ENCODE measurements at places on chromosomes 5 and 9.

DNA sequence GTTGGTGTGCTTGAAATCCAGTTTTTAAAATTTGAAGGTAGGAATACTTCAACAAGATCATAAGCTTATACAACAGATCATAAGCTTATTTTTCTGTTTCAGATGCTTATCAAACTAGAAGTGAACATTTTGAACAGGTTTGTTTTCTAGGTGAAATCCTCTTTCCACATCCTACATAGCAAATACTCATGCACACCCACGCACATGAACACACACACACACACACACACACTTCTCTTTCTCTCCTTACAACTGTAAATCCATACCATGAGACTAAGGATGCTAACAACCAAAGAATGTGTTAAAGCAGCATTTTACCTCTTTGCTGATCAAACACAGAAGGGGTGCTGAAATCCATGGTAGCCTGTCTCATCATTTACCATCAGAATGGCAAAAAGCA is 592 bp downstream of the ANKRD55 start:
- no peak for DNase-seq

DNA sequence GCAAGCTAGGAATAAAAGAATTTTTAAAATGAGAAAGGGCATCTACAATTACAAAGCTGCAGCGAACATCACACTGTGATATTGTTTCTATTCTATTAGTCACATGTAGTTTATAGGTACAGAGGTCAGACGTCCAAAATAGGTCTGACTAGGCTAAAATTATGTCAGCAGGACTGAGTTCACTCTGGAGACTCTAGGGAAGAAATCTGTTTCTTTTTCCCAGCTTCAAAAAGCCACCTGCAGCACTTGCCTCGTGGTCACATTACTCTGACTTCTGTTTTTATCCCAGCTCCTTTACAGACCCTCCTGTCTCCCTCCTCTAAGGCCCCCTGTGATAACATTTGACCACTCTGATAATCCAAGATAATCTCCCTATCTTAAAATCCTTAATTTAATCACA is 5.1 kb upstream of the CKS2 start:
- no peak for DNase-seq

DNA sequence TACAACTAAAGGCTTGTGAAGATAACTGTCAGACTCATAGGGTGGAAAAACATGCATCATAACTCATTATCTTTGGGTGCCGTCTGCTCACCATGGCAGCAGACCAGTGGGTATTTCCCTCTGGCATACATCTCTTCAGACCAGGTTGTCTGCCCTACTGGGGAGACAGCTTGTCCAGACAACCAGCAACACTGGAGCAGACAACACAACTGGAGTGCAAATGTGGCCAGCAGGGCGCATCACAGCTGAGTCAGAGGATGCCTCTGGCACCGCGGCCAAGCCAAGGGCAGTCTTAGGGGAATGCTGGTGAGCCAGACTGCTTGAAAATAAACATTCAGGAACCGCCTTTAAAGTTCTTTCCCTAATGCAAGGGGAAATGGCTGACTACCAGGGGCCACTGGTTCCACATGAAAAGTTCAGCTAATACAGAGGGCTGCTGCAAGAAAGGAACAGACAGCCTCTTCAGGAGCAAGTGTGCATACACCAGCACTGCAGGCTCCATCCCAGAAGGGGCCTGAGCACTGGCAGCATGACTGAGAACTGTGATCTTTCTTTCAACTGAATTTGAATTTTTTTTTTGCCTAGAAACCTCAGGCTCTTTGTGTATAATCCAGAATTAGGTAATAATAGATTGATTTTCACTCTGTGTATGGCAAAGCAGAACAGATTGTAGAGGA is 77.3 kb downstream of the MAMDC2 start:
- peak; percentile 89 for DNase-seq

DNA sequence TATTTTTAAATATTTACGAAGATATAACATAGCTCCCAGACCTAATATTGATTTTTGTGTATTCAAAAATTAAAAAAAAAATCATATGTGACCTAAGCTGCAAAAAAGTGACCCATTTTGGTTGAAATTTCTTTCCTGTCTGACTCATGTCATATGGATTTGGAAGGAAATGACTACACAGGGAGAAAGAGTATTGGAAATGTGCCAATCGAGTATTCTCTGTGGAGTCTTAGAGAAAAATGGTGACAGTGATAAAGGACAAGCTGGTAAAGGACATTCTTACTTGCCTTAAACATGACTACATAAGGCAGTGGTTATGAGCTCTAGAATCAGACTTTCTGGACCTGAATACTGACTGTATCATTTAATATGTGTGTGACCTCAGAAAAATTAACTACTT is 262.9 kb upstream of the PTPRD start:
- peak; percentile 89 for DNase-seq

DNA sequence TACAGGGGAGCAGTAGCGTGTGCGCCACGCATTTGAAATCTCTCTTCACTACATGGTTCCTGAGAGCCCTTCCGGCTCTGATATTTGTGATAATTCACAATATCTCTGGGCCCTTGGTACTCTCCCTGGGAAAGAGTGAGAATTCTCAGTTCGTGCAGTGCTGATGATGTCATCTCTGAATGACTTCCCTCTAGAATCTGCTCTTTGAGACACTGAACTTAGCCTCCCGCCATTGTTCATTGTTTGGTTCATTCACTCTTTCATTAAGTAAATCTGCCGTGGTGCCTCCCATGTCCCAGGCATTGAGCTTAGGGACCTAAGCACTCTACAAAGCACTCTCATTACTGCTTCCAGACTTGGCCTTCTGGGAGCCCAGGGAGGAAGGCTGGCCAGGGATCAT is 94.0 kb downstream of the PPARGC1B start:
- DNase-seq: no peak

GRCh38 chr5:168328814-168329213 is 37.4 kb downstream of the WWC1 start:
- no peak for DNase-seq

GRCh38 chr9:100485196-100485595 is 12.2 kb downstream of the TMEFF1 start:
- no peak for DNase-seq

- DNase-seq: peak; percentile 79
These were observed 155.7 kb downstream of the GLIS3 start for GRCh38 chr9:4143936-4144717.

DNA sequence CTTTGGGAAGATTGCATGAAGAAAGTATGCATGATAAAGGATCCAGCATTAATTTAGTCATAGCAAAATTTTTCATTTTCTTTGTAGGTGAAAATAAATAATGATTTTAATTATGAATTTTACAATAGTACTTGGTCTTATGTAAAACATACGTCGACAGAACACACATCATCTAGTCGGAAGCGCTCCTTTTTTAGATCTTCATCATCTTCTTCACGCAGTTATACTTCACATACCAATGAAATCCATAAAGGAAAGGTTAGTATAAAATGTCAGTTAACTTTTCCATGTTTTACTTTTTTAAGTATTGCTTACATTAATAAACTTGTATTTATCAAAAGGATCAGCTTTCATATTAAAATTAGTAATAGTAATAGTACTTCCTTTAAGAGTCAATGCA is 35.8 kb downstream of the C7 start:
- no peak for DNase-seq

DNA sequence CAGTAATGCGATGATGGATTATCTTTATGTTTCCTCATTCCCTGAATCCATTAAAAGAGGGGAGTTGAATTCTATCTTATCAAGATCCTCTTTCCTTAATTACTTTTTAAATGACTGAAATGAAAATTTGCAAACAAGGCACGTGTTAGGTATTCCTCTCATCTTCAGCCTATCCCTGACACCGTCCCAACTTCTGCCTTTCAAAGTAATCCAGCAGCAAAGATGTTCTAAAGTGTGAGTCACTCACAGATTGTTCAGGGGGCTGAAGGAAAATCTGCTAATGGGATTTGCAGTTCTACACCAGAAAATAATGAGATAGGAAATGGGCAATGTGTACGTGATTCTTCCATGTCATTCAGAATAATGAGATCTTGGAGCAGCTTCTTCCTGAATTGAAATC is 403.0 kb downstream of the ARHGEF28 start:
- DNase-seq: no peak

- DNase-seq: no peak
These were observed 111.0 kb downstream of the DNAH5 start for GRCh38 chr5:13833440-13833839.

GRCh38 chr9:98018347-98018746 is 35.2 kb downstream of the ANP32B start:
- no peak for DNase-seq

DNA sequence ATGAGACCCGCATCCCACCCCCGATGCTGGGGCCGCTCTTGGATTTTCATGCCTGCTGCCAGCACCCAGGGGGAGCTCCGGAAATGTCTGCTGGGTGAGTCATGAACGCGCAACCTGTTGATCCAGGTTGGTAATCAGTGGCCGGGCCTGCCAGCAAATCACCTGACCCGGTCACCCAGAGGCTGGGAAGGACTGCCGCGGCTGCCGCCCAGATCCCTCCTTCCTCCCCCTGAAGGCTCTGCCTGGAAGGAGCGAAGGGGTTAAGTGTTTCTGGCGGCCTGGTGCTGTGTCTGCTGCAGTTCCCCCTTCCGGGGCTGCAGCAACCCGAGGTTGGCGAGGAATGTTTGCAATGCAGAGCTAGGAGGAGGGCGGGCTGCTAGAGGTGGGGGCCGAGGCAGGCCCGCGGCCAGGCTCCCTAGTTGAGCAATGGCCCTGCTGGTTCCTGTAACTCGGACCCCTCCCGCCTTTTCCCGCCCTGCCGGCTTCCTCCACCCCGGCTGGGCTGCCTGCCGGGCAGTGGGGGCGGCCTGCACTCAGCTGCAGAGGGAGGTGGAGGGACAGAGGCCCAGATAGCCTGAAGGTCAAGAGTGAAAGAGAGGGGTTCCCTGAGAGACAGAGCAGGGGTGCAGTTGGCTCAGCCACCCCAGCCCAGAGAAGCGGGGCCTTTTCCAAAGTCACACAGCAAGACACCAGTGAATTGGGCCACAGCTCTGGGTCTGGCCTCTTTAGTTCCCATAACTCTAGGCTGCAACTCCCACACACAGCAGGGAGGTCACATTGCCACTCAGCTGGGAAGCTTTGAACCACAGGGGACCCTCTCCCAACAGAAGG is 156.3 kb upstream of the IER5L start:
- DNase-seq: peak; percentile 92

DNA sequence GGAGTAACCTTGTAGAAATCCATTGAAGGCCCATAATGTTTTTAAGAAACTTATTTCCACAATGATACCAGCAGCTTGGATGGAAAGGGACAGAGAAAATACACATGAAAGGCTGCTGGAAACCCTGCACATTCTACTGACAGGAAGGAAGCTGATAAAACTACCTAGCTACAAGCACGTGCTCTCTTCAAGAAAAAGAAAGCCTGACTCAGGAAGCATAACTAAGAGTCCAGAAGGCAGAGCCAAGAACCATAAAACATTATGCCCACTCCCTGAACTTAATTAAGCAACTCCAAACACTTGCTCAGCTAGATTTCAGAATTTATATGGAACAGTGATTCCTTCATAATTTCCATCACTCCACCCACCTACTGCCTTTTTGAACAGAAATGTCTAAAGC is 430.8 kb downstream of the SEMA5A start:
- peak; percentile 7 for DNase-seq

- no peak for DNase-seq
These were observed 7.2 kb downstream of the SLC6A3 start for GRCh38 chr5:1437876-1438559.

- DNase-seq: peak; percentile 80
These were observed 125.1 kb downstream of the PDE4D start for GRCh38 chr5:59768152-59769040.

DNA sequence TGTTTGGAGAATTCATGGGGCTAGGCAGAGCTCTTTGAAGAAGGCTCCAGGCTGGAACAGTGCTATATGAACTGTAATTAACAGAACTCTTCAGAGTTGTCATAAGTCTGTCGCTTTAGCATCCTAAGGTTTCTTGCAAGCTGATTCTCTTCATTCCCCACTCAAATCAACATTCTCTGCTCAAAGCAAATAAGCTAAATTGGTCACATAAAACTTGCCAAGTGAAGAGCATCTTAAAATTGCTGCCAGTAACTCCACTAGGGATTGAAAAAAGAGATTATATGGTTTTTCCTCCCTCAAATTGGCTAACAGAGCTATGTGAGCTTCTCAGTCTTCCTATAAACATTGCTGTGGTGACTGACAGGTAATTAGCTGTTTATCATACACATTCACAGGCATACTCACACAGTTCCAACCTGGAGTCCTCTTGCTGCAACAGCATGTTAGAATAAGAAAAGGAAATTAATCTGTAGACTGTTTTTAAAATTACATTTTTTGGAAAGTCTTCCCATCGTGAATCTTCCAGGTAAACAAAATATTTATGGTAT is 298.5 kb upstream of the ATP10B start:
- DNase-seq: no peak

DNA sequence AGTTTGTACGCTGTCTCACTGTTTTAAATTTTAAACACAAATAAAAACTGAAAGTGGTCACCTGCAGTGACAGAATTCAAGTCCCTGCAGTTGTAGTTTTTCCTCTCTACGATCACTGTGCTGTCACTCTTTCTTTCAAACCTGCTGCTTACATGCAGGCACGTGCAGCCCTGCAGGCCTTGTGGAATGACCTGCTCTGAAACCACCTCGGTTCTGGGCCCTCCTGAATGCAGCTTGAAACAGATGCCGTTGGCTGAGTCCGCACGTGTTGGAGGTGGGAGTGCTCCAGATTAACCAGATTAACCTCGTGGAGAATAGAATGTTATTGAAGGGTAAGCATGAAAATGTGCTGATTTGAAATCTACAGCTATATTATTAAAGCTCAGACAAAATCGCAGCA is 126.0 kb upstream of the ERCC6L2 start:
- DNase-seq: no peak

- no peak for DNase-seq
These were observed 42.1 kb upstream of the C9orf57 start for GRCh38 chr9:72102520-72102919.

DNA sequence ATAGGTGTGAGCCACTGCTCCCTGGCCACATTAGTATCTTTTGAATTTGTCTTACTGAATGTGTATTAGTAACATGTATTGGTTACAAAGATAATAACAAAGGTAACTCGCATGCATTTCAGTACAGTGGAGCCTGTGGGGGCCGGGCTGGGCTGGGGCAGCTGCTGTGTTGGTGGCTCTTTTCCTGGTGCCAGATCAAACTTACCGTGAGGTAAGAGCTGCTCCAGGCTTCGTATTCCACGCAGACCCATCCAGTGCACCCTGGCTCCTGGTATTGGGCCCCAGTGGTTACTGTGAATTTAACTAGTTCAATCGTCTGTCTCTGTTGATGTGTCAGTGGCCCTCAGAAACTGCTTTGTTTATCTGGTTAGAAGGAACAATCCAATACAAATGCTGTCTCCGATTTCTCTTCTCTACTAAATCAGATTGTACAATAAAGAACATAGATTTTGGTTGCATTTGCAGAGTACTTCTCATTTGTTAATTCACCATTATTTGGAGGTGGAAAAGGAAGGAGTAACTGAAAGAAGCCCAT is 15.6 kb downstream of the PRRC2B start:
- no peak for DNase-seq

Measured in cardiac fibroblast (primary cell).